NB4 (cell line): ENCODE measurements at places on chromosomes 6 and 20.

DNA sequence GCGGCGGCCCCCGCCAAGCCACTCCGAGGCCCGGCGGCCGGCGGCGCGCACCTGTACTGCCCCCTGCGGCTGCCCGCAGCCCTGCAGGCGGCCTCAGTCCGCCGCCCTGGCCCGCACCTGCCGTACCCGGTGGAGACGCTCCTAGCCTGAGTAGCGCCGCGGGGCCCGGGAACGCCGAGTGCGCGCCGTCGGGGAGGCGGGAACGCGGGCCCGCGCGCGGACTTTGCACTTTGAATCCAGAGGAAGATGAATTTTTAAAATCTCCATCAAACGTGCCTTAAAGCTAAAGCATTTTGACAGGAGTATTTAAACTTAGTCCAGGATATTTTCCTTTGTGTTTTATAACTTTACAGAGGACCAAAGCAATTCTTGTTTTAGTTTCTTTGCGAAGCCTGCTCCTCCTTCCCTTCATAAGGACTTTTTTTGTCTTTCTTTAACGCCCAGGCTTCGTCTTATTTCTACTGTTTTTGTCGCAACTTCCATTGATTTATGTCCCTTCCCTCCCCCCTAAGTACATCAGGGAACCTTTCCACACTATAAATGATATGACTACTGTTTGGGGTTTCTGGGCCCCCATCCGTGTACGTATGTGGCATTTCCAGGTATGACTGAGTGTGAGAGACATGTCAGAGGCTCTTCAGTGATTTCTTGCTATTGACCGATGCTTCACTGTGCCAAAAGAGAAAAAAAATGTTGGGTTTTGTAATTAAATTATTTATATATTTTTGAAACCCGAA is 2.0 kb downstream of the FOXQ1 start:
- peak; percentile 31 for DNase-seq

DNA sequence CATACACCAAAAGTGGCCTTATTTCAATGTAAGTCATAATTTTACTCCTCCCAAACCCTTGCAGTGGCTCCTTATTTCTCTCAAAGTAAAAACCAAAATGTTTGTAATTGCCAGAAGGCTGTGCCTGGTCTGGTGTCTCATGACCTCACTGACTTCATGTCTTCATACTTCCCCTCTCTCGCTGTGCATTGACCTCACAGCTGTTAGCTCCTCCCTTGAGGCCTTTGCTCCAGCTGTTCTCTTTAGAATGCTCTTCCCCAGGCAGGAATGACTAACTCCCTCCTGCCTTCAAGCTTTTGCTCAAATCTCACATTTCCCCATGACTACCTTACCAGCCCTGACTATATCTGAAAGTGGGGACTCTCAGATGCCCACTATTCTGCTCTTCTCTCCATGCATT is 83.3 kb downstream of the MTFR2 start:
- peak; percentile 3 for DNase-seq

DNA sequence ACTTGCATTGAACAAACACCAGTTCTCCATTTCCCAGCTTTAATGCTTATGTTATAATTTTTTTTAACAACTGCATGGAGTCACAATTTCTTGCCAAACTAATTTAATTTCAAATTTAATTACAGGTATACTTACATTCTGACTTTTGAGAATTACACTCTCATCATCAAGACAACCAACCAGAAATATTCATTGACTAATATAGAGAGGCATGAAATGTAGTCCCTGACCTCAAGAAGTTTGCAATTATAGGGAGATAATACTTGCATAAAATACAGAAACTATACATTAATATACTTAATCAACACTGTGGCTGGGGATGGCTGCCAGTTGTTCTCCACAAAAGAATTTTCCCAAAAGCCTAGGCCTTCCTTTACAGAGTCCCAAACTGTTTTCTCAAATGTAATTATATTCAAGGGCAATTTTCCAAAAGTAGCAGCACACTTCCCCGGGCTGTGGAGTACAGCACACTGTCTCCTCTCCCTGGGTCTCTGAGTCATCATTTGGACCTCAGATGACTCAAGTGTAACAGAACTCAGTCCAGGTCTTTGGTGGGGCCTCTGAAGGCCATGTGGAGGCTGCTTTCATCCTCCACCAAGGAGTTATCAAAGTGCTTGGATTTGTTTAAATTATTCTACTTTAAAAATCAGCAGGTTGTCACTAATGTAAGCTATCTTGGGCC is 114.1 kb downstream of the KIF16B start:
- no peak for DNase-seq

- no peak for DNase-seq
Observed at GRCh38 chr20:48310305-48310704, 517.5 kb downstream of the PREX1 start.

DNA sequence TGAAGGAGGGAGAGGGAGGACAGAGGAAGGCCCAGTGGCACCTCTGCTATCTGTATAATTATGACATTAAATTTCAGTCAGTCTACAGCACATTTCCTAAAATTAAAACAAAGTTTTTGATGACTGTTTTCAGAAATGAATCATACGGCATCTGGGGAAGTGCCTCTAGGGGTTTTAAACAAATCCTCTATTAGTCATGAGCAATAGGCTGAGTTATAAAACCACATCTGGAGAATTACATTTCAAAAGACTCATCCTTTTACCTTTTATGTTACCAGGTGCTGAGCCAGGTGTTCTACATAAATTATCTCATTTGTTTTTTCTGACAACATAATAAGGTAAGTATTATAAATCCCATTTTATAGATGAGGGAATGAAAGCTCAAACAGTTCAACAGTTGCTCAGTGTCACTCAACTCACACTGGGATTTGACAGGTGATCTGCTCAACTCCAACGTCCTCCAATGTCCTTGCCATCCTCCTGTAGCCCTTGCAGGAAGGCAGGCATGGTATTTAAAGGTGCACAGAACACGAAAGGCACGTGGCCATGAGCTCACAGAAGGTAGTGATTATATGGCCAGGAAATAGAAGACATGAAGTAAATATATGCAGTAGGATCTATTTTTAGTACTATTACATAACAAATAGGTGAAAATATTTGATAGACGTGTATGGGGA is 184.2 kb upstream of the MAN1A1 start:
- no peak for DNase-seq

DNA sequence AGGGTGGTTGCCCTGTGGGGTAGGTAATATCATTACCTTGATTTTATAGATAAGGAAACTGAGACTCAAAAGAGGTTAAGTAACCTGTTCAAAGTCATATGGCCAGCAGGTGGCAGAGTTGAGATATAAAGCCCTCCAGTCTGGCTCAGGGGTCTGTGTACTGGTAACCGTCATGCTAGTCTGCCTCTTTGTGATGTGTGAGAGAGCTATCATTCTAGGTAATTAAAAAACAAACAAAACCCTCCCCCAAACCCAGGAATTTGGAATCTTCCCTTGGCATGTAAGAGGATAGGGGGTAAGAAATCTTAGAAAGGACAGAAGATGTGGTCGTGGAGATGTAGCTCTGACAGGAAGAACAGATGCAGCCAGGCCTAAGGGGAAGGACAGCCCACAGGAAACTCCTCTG is 206.0 kb downstream of the CDC5L start:
- DNase-seq: peak; percentile 81

- no peak for DNase-seq
Observed at GRCh38 chr20:41279546-41280225, 37.8 kb downstream of the ZHX3 start.

- DNase-seq: peak; percentile 75
Observed at GRCh38 chr6:82410151-82410648, 46.6 kb downstream of the TPBG start.

GRCh38 chr20:31505903-31506302 is 8.3 kb upstream of the HM13 start:
- no peak for DNase-seq

GRCh38 chr6:109579361-109579760 is 96.3 kb upstream of the ZBTB24 start:
- DNase-seq: no peak

GRCh38 chr6:144153260-144153659 is 2.9 kb downstream of the STX11 start:
- DNase-seq: no peak

DNA sequence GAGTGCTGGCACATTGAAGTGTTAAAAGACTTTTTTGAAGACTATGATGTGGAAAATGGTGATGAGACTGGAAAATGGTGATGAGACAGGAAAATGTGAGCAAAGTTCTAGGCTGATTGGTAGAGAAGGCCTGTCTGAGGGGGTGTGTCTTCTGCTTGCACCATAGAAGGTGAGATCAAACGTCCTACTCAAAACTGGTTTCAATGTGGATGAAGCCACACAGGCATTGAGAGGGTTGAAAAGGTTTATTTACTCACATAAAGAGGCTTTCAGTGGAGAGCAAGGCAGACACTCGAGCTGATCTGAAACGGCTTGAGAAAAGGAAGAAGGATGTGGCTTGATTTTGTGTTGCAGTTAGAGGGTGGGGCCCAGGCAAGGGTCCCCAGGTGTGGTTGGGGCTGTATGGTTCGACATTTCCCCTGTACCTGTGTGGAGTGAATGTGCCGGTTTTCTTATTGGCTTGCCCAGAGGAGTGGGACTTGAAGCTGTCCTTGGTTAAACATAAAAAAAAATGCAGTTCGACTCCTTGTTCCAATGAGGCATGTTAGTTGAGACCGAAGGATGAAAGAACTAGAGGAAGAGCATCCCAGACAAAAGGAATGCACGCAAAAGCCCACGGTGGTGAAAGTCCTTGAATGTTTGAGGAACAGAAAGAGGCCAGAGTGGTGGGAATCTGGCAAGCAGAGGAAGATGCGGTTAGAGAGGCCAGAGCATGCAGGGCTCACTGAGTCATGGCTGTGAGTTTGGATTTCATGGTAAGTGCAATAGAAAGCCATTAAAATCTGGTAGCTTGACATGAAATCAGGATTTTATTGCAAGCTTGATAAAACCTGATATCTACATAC is 172.3 kb downstream of the EPM2A start:
- no peak for DNase-seq

GRCh38 chr20:19440660-19441527 is 228.5 kb downstream of the SLC24A3 start:
- no peak for DNase-seq

- DNase-seq: peak; percentile 85
Observed at GRCh38 chr6:28794175-28795002, 129.4 kb downstream of the TRIM27 start.

DNA sequence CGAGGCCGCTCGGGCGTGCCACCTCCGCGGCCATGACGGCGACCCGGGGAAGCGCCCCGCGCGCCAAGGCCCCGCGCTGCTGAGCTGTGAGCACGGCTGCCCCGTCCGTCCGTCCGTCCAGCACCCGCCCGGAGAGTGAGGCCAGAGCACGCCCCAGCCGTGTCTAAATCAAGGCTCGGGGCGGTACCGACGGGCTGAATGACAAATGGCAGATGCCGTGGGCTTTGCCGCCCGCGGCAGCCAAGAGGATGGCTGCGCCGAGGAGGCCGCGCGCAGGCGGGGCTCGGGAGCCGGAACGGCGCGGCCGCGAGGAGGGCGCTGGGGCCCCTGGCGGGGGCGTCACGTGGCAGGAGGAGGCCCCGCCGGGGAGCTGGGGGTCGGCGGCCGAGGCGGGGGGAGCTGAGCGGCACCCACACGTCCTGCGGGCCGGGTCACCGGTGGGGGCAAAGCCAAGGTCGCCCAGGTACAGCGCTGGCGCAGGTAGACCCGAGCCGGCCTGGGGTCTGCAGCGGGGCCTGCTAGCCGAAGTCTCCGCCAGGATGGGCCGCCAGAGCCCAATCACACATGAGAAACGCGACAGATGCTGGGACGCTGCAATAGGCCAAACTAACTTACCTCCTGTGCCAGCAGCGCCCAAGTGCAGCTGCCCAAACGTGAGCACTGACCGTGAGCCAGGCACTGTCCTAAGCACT is at the start of gene PLAGL1:
Gene PLAGL1 (minus strand): TSS at position 140 of the 692 bp plus-strand sequence. CDS start 60,123 bp downstream, outside the sequence.
- peak; percentile 71 for DNase-seq

GRCh38 chr20:507761-508332 is 35.7 kb downstream of the CSNK2A1 start:
- DNase-seq: no peak

GRCh38 chr6:160975162-160975561 is 16.4 kb upstream of the MAP3K4 start:
- no peak for DNase-seq

DNA sequence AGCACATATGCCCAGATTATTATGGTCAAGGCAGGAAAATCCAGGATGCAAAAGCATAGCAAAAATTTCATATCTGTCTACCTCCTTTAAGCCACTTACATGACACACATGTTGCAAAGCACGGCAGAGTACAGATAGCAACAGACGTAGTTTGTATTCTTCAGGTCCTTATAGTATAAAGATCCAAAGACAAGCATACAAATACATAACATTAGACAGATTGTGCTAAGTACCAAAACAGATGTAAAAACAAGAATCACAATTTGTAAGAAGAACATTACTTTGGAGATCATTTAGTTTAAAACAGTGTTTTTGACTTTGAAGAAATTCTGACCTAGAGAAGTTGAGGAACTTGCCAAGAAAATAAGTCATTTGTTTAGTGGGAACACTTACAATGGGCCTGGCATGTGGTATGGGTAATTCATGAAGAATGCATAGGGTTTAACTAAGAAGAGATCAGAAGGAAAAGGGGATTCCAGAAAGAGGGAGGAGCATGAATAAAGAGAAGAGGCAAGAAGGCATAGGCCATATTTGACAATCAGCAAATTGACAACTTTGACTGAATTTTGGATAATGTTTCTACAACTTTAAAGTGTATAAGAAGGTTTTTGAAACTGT is 30.6 kb upstream of the LMBRD1 start:
- DNase-seq: no peak

GRCh38 chr6:104483225-104483834 is 376.4 kb downstream of the HACE1 start:
- DNase-seq: peak; percentile 38

DNA sequence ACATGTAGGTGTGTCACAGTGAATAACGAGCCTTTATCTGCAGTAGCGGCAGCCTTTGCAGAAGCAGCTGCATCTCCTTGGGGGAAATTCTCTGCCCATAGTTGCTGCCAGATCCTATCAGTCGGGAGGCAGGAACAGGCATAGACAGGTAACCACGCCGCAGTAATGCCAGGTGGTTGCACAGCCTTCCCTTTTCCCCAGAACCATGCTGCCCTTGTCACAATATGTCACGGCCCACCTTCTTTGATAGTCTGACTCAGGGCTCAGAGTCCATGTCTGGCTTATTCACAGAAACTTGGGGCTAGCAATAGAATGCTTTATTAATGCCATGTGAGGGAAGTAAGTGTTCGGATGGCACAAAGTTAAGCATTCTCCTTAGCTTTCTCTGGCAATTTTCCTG is 76.6 kb downstream of the F13A1 start:
- DNase-seq: no peak

DNA sequence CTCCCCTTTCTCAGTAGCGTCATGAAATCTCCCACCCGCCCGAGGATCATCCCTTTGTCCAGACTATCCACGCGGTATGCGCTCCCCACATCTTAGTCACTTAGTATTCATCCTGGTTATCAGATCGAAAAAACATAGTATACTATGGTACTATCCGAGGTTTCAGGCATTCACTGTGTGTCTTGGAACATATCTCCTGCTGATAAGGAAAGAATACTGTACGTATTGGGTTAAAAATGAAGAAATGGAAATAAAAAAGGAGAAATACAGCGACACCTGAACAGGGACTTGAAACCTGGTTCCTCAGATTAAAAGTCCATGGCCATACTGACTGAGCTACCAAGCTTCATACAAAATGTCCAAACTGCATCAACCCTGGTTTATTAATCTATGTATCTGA is 14.0 kb downstream of the HMGN4 start:
- no peak for DNase-seq

GRCh38 chr20:3380228-3381070 is 27.0 kb downstream of the DNAAF9 start:
- no peak for DNase-seq
